Effector memory CD4-positive, alpha-beta T cell (primary cell): ENCODE measurements at places on chromosomes 3 and 15.

- no peak for DNase-seq
Observed at GRCh38 chr3:15345066-15345607, 12.8 kb upstream of the SH3BP5 start.

DNA sequence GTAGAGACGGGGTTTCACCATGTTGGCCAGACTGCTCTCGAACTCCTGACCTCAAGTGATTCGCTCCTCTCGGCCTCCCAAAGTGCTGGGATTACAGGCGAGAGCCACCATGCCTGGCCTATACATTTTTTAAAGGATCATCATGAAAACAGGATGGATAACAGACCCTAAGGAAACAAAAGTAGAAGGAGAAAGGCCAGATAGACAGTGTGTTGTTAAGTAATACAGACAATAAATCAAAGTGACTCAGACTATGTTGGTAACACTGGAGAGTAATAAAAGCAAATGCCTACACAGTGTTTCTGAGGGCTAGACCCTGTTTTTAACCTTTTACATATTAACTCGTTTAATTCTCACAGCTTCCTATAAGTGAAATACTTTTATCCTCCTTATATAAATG, 133.8 kb upstream of the MCTP2 start:
- DNase-seq: no peak

- DNase-seq: no peak
Observed at GRCh38 chr3:38555926-38556325, 59.8 kb downstream of the EXOG start.

DNA sequence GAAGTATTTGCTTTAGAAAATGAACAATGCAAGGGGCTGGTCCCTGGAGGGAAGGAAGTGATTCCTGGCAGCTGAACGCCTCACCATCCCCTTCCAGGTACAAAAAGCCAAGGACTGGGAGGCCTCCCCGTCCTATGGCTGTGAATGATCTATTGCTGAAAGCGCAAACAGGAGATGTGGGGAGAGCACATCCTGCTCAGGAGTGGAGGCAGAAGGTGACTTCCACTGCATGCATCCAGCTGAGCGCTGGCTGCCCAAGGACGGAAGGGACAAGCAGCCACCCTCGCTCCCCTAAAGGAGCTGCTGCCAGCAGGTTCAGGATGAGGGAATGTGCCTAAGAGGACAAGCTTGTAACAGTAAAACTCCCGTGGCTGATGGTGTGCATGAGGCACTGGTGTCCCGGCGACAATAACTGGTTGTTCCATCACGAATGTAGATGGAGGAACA, 41.4 kb downstream of the ABTB1 start:
- no peak for DNase-seq

- no peak for DNase-seq
Observed at GRCh38 chr3:153906366-153906765, 214.8 kb upstream of the ARHGEF26 start.

DNA sequence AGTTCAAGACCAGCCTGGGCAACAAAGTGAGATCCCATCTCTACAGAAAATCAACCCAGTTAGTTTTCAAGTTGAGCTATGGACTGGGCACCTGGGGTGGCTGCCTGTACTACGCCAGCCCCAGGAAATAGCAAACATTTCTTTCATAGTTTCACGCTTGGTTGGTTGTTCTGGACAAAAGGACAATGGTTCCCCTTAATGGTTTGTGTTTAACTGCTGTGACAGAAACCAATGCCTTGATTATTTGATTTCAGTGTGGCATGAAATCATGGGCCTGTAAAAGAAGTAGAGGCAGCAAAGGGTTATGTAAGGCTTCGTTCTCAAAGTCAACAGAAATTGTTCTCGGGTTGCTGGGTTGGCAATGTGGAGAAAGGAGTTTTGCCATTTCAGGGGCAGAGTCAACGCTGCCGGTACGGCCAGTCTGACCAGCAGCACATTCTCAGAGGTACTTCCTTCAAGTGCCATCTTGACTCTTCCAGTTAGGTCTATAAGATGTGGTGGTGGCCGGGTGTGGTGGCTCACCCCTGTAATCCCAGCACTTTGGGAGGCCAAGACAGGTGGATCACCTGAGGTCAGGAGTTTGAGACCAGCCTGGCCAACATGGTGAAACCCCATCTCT, 12.7 kb downstream of the LCMT2 start:
- no peak for DNase-seq

DNA sequence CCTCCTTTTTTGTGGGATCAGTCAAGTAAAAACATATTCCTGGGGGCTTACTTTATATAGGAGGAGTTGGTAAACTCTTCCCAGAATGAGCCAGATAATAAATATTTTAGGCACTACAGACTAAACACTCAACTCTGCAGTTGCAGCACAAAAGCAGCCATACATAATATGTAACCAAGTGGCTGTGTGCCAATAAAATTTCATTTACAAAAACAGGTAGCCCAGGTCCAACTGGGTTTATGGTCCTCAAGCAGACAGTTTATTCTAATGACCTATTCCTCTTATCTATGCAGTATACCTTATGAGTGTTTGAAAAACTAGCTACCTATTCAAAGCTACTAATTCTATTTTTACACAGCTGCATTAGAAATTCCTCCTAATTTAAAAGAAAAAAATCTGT, 61.8 kb downstream of the FAIM start:
- no peak for DNase-seq

DNA sequence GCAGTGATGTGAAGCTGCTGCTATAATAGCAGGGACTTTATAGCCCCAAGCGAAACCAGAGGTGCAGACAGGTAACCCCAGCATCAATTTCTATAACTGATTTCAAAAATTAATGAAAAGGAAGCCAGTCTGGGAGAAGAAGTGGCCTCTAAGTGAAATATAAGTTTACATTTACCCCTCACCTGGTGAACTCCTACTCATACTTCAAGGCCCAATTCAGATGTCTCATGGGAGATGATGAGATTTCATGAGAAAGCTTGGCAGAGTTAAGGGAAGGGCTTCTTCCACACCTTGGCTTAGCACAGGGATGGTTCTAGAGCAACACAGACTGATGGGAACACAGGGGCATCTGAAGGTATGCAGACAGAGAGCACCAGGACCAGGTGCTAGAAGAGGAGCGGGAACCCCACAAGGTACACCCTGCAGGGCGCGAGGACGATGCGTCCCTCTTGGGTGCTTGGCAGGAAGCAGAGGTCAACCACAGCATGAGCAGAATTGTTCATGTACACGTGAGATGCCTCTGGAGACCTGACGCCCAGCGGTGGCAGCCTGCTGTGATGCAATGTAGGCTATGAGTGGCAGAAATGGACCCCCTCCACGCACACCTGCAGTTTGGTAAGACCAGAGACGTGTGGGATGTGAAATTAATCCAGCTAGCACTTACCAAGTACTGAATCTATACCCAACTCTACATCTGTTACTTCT, 102.9 kb downstream of the SRGAP3 start:
- no peak for DNase-seq

DNA sequence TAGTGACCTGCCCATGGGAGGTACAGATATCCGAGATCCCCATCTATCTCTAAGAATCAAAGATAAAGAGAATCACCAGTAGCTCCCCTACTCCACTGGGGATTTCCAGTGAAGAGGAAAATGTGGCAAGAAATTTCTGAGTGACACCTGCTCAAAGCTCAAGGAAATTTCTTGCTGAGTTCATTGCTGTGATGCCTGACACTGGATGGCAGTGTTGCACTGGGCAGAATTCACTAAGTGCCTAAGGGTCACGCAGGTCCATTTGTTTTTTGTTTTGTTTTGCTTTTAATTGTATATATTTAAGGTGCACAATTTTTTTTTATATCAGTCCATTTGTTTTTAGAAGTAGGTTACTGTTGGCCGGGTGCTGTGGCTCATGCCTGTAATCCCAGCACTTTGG, 109.5 kb upstream of the KCNAB1 start:
- no peak for DNase-seq
